ENCODE measurements at places on chromosomes 4 and X. TPM values are rescaled to one million over a fixed set of nuclear protein-coding genes. Genes with fewer than 3 reads are reported as not detected.

GRCh38 chr4:104451573-104451972 lies 43.1 kb downstream of the CXXC4 start:
- no peak for DNase-seq

Gene AWAT2
- not detected for polyA plus RNA-seq

DNA sequence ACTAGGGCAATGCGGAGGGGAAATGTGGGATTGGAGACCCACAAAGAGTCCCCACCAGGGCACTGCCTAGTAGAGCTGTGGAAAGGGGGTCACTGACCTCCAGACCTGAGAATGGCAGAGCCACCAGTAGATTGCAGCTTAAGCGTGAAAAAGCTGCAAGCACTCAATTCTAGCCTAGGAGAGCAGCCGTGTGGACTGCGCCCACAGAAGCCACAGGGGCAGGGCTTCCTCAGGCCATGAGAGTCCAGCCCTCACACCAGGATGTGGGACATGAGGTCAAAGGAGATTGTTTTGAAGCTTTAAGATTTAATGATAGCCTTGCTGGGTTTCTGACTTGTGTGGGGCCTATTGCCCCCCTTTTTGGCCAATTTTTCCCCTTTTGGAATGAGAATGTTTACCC lies 379.0 kb downstream of the INPP4B start:
- DNase-seq: no peak

DNA sequence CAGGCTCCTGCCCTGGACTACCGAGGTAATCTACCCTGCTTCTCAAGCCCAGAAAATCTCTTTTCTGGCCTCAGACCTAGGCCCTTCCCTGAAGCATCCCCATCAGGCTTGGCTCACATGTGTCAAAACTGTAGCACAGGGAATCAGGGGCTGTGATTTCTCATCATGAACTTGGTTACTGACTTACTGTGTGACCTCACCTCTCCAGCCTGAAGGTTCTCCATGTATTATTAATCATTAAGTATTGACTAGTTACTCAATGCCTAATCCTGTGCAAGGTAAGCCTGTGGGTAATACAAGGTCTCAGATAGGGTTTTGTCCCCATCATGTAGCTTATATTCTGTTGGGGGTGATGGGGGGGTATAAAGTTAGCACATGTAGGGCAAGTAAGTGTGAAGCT lies 6.8 kb downstream of the SRPX2 start:
- no peak for DNase-seq

Gene PNMA3
- 1.6 TPM for polyA plus RNA-seq

DNA sequence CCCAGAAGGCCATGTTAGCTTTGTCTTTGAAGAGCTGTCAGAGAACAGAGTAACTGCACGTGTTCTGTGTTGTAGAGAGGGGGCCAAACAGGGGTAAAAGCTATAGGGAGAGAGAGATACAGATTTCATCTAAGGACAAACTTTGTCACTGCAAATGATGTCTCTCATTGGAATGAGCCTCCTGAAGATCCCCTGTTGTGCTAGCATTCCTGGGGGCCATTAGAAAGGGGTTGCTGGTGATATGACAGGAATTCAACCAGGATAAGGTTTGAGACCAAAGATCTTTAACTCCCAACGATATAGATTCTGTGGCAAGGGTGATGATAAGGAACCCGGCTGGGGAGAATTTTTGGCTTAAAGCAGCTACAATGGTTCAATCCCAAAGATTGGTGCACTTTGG lies 16.8 kb downstream of the MID1 start:
- no peak for DNase-seq

Gene UBA1
- polyA plus RNA-seq: 145 TPM

DNA sequence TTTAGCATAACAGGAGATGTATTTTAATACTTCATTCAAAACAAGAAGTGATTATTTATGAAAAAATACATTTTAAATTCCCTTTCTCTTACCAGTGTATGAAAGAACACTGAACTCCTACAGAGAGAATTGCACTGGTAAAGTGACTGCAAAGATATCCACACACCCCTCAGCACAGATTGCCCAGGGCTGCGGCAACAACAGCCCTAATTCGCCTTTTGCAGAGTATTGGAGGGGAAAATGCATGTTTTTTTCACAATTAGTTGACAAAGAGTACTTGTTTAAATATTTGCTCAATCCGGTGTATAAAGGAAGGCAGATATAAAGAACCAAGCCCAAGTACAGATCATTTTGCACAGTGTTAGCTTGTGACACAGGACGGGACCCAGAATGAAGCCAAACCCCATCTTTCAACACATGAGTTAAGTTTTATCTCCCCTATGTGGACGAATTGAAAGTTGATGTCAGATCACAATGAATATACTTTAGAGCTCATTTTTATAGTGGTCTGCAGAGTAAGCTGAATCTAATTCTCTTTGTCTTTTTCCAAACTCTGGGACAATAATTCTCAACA lies 551.4 kb upstream of the IGFBP7 start:
- DNase-seq: no peak

DNA sequence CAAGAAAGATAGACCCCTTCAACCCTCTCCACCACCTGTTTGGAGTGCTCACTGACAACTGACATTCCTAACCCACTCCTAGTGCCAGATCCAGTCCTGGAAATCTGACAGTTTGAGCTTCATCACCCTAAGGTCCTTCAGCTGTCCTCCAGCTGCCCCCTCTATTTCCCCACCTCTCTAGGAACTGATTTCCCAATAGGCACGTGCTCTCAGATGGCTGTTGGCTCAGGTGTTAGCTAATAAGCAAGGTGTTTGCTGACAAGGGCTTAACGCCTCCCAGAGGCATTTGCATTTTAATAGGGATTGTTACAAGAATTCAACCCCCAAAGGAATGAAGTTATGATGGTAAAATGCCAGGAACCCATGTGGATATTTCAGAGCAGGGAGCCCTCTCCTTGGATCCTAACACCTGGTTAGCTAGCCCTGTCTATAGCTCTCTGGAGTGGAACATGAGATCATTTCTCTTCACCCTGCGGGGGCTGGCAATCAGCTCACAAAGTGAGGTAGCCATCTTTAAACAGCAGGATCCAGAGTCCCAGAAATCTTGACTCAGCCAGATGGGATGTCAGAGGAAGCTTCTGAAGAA lies 348.5 kb upstream of the SFRP2 start:
- DNase-seq: no peak

- no peak for DNase-seq
Measured at GRCh38 chr4:87219632-87220093, 755 bp downstream of the KLHL8 start.

- no peak for DNase-seq
Measured at GRCh38 chr4:25313201-25313895, 774 bp downstream of the ZCCHC4 start.

DNA sequence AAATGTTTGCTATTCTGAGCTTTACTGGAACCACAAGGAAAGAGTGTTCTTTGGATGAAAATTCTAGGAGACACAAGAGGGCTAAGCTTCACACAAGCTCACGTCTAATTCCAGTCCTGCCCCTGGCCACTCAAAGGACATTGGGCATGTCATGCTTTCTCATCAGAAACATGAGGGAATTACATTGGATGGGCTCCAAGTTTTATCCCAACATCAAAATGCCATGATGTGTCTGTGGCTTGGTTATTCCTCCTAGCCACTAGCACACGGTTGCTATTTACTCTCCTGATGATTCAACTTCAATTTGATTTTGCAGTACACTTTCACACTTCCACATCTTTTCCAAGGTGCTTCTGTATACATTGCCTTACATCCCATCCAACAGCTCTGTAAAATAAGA lies 149.6 kb upstream of the FAM9B start:
- DNase-seq: no peak

DNA sequence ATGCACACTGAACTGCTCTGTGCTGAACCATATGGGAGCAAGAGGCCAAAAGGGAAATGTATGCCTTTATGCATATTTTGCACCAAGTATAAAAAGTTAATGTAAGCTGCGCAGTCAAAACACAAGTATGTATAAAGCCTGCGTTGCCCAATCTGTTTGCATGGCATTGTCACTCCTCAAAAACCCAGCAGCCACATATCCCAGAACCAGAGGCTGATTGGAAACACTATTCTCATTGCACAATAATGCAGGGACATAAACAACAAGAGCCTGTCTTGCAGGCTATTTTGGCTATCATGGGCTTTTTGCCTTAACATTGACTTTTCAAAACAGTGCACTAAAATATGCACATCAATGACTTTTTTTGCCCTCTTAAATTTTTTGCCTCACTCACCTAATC lies 5.1 kb upstream of the ASB9 start:
- no peak for DNase-seq

DNA sequence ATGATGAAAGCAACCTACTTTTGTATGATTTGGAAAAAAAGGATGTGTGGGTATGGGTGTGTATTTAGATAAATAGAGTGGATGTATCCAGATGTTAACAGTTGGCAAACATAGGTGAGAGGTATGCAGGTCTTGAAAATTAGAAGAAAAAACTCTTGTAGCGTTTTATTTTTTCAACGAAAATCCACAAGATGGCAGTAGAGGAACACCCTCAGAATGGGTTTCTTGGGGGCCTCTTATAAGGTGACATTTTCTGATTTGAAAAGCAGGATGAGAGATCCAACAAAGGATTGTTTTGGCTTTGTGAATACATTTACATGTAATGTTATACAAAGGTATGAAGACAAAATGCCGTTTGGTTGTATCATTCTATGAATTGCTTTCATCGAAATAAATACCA lies 68.3 kb downstream of the FMR1NB start:
- no peak for DNase-seq

Gene DGKK
- not detected for polyA plus RNA-seq

Gene FAM47E
- 1.5 TPM for polyA plus RNA-seq

DNA sequence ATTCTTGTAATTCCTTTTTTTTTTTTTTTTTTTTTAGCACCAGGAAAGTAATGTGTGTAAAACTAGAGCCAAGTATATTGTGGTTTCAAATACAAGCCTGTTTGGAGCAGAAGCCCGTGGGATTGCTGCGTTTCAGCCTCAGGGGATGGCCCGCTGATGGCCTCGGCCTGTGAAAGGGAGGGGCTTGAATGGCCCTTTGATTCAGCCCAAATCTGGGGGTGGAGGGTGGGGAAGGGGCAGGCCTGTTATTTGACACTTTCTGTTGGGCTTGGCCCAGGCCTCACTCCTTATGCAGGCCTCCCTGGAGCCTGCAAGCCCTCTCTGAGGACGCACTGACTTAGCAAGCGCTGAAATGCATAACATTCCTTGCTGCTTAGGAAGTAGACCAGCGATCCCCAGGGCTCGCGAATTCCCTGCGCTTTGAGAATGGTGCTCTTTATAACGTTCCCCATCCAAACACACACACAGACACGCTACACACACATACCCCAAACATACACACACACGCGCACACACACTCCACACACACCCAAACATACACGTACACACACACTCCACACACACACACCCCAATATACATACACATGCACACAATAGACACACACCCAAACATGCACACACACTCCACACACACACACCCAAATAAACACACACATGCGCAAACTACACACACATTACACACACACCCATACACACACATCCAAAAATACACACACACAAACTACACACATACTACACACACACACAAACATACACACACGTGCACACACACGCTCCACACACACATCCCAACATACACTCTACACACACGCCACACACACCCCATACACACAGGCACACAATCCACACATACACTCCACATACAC lies 29.6 kb downstream of the TLR10 start:
- peak; percentile 71 for DNase-seq

GRCh38 chrX:146409528-146409927 lies 400.0 kb upstream of the CXorf51B start:
- DNase-seq: no peak

GRCh38 chr4:136861091-136861490 lies 671.2 kb downstream of the PCDH18 start:
- no peak for DNase-seq

Gene GPRASP2
- polyA plus RNA-seq: 15.5 TPM

- no peak for DNase-seq
Measured at GRCh38 chrX:24550166-24550565, 85.1 kb downstream of the PDK3 start.

Gene USP26
- polyA plus RNA-seq: not detected

GRCh38 chr4:48078862-48079655 lies 55.0 kb downstream of the TXK start:
- no peak for DNase-seq

Gene TSPAN7
- 122 TPM for polyA plus RNA-seq

- no peak for DNase-seq
Measured at GRCh38 chrX:109172091-109172602, 309.7 kb downstream of the GUCY2F start.

GRCh38 chr4:136524039-136524438 lies 1008.3 kb downstream of the PCDH18 start:
- DNase-seq: no peak

- DNase-seq: no peak
Measured at GRCh38 chrX:42751573-42751972, 26.4 kb downstream of the PPP1R2C start.

Gene C1QTNF7
- 2.5 TPM for polyA plus RNA-seq

Gene DCAF8L2
- polyA plus RNA-seq: not detected

Gene CXCL10
- 0.23 TPM for polyA plus RNA-seq

Gene LUZP4
- polyA plus RNA-seq: not detected

- DNase-seq: no peak
Measured at GRCh38 chr4:176404621-176405020, 84.9 kb downstream of the SPCS3 start.

DNA sequence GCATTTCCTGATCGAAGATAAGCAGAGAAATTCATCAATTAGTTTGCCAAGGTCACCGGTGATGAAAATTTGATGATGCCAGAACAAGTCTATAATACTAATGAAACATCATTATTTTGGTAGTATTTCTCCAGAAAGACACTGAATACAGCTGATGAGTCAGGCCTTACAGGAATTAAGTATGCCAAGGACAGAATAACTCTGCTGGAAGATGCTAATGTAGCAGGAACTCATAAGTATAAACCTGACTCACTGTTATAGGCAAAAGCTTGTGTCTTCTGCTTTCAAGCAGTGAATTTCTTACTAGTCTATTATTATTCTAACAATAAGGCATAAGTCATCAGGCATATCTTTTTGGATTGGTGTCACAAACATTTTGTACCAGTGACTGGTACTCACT lies 1825.1 kb upstream of the IGFBP7 start:
- no peak for DNase-seq

- peak; percentile 79 for DNase-seq
Measured at GRCh38 chr4:184763150-184763780, 29.4 kb upstream of the CENPU start.

DNA sequence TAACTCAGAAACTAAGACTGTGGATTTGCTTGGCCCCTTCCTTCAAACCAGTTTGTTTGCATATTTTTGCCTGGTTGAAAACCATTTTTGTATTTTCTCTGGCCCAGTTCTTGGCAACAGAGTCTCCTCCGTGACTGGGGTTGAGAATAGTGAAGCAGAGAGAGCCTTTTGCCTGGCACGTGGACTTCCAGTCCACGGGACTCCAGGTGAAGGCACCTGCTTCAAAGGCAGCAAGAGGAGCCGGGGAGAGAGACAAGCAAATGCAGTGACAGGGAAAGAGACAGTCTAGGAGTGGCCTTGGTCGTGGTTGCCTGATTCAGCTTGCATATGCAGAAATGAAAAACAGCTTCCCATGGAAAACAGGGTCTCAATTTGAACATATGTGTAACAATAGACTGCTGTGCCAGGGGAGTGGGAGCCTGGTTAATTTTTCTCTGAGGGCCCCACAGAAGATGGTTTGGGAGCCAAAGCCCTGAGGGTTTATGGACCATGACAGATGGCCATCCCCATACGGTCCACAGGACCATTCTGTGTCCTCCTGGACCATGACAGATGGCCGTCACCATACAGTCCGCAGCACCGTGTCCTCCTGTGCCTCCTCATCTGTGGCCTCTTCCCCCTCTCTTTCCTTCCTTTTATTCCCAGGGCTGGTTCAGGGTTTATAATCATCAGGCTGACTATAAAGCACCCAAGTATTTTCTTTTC lies 272.2 kb upstream of the RASGEF1B start:
- no peak for DNase-seq
